ENCODE measurements at places on chromosomes 1 and 21.

- DNase-seq = peak; percentile 99
These were observed 144.2 kb upstream of the BEND5 start for GRCh38 chr1:48920851-48921250.

DNA sequence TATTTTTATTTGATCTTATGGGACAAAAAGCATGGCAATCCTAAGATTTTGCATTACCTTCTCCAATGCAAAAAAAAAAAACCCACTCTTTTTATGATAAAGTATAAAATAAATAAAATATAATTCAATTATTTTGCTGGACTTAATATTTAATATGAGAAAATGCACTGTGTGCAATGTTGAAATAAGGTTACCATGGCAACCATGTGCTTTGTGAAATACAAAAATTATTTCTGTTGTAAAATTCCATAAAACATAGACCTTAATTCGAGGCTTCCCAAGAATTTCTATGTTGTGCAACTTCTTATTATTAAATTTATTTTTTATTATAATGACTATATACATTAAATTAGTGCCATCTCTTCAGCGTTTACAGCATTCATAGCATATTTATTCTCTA lies 989.5 kb downstream of the MRPL39 start:
- DNase-seq = no peak

DNA sequence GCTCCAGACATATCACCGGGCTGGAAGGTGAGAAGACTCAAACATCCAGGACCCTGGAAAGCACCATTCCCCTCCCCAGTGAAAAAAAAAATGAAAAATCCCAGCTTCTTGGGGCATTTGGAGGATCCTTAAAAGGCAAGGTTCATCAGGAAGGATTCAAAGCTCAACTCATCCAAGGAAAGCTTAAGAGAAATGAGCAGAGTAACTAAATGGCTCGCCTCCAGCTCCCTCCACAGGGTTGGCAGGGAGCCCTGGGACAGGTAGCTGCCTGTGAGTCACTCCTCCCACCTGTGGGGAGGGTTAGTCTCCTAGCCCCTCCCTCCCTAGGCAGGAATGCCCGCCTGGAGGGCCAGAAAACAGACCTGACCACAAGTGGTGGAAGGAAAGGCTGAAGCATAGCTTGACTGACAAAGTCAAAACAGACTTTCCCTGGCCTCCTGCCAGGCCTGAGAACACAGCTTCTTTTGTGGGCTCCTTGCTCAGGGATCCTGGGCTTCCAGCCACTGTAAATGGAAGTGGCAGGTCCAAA lies 712 bp upstream of the LAMB3 start:
- peak; percentile 16 for DNase-seq

DNA sequence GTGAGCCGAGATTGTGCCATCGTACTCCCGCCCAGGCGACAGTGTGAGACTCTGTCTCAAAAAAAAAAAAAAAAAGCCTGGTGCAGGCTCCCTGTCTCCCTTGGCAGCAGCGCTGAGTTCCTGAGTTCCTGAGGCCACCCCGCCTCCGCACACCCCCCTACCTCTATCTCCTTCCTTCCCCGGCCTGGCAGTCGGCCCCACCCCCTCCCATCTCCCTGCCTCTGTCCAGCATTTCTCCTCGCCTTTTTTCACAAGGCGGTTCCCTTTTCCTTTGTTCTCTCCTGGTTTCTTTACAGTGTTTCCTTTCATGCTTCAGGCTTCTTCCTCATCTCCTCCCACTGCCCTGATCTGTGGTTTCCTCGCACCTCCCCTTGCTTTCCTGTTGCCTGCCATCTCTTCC lies 2.7 kb downstream of the RORC start:
- DNase-seq = no peak

GRCh38 chr1:39115271-39116110 lies 89.0 kb upstream of the MACF1 start:
- DNase-seq = no peak

DNA sequence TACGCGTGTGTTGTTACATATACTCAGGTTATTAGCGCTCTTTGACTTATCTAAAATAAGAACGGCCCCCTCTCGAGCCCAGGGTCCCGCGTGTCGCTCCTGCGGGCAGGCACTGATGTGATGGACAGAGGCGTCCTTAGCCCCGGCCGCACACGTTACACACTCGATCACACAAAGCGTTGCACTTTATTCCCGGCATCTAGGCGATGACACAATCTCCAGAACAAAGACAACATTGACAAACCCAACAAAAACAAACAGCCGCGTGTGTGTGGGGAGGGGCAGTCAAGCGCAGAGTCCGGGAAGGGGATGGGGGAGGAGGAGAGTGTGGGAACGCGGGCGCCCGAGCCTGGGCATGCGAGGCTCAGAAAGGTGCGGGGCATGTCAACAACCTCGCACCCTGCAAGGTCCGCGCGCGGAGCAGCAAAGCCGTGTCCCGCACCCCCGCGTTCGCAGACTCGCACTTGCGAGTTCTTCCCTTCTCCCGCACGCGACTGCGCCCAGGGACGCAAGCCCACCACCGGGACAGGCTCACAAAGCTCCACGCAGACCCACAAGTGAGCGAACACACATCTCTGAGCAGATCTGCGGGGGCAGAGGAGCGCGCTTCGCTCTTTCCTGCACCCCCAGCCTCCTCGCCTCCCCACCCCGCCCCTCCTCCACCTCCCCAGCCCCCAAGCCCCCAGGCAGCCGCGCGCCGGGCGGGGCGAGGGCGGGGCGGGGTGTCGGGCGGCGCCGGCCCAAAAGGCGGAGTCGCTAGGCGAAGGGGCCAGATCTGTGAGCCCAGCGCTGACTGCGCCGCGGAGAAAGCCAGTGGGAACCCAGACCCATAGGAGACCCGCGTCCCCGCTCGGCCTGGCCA lies at the start of gene EFNA1:
Gene EFNA1 (plus strand): TSS at position 772 of the 862 bp plus-strand sequence. CDS start 102 bp downstream, outside the sequence.
- DNase-seq = peak; percentile 85

DNA sequence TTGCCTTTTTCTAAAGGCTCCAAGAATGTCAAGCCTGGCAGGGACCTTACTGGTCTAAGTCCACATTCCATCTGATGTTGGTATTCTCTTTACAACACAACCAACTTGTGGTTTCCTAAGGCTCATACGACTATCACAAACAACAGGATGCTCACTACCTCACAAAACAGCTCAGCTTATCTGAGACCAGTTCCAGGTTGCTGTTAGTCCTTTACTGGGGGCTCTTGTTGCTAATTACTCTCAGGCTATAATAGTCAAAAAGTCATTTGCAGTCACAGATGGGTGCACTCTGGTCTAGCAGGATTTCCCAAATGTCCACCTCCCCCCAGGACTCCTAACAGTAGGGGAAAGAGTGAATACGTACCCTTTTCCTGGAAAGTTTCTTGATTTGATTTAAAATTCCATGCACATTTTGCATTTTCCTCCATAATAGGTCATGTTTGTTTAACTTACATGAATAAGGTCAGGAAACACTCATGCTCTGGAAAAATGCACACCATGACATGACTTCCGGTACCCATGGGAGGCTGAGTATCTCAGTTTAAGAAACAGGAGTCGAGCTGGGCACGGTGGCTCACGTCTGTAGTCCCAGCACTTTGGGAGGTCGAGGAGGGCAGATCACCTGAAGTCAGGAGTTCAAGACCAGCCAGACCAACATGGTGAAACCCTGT lies 16.0 kb downstream of the LCK start:
- DNase-seq = no peak

DNA sequence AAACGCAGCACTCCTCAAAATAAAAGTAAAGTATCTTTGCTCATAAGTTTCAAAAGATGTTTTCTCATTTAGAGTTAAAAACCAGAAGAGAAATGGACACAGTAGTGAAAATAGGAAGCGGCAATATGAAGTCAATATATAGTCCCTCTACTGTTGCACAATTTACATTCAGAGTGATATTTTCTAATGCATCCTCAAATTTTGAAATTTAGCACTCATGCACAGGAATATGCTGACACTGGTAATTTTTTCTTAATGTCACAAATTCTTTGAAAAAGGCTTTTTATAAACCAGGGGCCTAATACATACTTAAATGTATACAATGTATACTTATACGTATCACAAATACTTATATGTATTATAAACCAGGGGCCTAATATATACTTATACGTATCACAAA lies 19.5 kb downstream of the ST7L start:
- no peak for DNase-seq

- peak; percentile 44 for DNase-seq
These were observed 19.4 kb downstream of the RHBG start for GRCh38 chr1:156388174-156389137.

DNA sequence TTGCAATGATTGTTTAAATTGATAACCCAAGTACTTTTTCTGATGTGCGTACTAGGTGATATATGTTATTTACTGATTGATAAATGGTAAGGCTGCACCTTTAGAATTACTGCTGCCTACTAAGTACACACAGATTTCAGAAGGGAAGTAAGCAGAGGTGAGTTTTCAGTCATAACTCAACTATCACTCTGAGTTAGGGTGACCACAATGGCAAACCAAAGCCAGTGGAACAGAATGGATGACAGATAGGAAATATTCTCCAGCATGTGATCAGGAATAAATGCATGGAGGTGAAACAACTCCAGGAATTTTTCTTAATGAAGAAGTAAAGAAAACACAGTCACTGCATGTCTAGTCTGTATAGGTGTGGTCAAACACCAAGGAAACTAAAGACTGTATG lies 7.5 kb upstream of the KCNJ15 start:
- no peak for DNase-seq

DNA sequence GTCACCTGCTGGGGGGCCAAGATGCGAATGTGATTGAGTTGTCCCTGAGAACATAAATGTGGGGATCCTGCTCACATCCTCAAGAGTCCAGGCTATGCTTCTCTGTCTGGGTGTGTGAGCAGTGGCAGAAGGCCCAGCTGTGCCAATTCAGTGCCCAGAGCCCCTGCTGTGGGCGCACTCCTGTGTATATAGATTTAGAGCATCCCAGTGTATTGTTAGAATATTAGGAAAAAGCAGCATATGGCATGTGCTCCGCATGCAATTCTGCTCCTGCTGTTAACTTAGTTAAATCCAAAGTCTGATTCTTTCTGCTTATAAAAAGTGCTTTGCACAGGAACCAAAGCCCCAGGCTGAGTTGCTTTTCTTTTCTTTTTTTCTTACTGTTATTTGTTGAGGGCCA lies 37.8 kb downstream of the FAM78B start:
- DNase-seq = no peak

- DNase-seq = peak; percentile 68
These were observed 1.7 kb upstream of the ZBTB18 start for GRCh38 chr1:244049162-244050013.

DNA sequence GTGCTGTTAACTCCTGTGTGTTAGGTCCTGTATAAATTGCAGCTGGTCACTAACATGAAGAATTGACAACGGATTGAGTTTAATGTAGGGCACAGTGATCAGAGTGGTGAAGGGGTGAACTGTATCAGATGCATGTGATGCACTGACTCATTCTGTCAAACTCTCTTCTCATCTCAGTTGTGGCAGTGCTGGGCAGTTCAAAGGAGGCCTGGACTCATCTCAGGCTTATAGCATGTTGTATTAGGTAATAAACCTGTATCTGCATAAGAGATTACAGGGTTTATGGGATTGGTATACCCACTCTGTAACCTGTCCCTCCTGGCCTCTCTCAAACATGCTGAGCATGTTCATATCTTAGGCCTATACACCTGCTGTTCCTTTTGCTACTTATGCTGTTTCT lies 12.4 kb upstream of the GBP3 start:
- DNase-seq = no peak

- DNase-seq = peak; percentile 73
These were observed 773 bp downstream of the IFNGR2 start for GRCh38 chr21:33403786-33404585.

- DNase-seq = no peak
These were observed 2.2 kb downstream of the CREG1 start for GRCh38 chr1:167551362-167551761.

DNA sequence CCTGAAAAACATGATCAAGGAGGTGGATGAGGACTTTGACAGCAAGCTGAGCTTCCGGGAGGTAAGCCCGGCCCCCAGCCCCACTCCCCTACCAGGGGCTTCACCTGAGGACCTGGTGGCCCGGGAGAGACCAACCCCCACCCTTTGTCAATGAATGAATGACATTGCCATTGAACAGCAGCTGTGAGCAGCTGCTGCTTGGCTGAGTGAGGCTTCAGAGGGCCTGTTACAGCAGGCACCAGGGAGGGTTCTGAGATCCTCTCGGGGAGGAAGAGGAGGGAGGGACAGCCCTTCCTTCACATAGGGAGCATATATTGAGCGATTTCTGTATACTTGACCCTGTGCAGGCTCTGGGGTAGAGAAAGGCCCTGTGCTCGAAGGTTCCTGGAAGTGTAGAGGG lies 12.3 kb upstream of the CTRC start:
- DNase-seq = no peak

DNA sequence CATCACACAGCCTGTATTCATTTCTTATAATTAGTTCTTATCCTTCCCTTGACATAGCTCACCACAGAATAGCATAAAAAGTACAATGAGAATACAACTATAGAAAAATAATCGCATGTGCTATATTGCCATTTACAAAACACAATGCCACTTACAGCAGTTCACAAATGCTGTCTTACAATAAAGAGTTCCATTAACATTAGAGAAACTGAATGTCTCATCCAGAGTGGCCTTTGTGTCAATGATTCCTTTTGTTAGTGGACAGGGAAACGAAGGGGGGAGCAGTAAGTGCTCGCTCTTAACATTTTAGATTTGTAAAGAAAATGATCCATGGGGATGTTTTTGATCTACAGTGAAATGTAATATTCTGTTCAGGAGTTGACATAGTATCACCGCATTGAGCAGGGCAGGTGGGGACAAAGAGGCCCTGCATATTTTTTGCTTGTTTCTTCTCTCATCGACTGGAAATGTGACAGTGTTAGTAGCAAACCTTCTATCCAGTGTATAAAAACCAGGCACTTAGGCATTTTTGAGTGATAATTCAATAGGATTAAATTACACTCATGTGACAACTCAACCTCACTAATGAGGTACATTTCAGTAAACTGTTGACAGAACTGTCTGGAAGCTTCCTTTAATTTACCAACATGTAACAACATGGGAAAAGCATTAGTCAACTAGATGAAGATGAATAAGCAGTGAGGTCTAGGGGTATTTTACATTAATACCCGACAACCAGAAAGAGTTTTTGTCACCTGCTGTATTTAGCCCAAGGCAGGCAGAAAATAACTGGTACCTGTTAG lies 35.6 kb upstream of the RRP15 start:
- DNase-seq = no peak

DNA sequence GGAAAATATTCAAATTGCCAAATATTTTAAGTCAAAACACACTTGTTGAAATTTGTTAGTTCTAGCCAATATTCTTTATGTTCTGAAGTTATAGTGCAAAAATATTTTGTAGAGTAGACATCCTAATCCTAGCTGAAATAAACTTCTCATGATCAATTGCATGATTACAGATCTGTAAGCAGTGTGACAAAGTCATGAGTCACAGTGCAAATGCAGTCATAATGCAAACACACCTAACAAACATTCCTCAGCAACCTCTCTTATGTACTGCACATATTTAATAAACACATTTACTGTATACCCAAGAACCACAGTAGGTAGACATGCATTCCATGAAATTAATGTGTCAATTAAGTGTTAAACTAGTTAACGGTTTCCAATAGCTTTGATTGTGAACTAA lies 1857.4 kb downstream of the NCAM2 start:
- DNase-seq = no peak

GRCh38 chr1:192559115-192560006 lies 16.2 kb upstream of the RGS1 start:
- DNase-seq = no peak
